Endothelial cell (in vitro differentiated cells): ENCODE measurements at places on chromosomes 7 and 10.

DNA sequence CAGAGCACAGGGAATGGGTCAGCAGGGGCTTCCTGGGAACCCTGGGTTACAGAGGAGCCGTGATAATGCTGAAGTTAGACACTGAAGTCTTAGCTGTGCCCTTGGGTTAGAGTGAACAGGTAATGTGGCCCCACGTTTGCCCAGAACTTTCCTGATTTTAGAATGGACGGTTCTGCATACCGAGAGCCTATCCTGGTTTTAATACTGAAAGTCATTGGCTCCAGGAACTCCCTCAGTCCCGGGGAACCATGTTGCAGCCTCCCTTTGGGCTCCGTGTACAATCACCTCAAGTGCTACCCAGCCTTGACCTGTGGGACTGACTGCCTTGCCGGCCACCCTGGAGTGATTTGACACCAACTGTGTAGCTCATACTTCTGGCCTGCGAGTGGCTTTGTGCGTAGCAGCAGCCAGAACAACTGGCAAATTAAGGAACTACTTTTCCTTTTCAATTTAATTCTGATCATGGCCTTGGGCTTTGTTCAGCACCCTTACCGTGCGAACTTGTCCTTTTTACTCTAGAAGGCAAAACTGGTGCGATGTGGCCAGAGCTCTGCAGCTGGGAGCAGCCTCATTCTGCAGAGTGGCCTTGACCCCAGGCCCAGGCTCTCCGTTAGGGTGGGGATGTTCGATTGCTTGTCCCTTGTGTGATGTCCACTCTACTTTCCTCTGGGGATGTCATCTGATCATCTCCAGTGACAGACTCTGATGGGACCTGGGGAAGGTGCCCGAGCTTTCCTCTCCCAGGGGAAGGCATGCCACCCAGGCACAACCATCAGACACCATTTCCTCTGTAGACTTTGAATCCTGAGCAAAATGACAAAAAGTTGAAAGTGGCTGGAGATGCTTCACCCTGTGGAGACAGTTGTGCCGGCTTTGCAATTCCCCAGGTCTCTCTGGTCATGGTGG lies 265.9 kb downstream of the GLRX3 start:
- no peak for DNase-seq

DNA sequence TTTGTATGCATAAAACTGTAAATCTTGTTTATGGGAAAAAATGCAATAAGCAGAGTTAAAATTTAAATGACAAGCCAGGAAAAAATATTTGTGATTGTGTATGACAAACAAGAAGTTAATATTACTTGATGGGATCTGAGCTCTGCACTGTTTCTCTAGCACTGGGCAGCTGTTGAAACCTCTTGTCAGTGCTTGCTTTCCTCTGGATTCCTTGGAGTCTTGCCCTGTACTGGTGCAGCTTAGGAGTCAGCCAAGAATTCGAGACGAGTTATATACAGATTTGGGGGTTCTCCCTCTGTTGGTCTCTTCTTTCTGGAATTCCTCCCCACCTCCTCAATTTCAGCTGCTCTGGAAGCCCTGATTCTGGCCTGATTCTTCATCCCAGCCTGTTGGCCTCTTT lies 24.3 kb upstream of the OPN4 start:
- DNase-seq = no peak

DNA sequence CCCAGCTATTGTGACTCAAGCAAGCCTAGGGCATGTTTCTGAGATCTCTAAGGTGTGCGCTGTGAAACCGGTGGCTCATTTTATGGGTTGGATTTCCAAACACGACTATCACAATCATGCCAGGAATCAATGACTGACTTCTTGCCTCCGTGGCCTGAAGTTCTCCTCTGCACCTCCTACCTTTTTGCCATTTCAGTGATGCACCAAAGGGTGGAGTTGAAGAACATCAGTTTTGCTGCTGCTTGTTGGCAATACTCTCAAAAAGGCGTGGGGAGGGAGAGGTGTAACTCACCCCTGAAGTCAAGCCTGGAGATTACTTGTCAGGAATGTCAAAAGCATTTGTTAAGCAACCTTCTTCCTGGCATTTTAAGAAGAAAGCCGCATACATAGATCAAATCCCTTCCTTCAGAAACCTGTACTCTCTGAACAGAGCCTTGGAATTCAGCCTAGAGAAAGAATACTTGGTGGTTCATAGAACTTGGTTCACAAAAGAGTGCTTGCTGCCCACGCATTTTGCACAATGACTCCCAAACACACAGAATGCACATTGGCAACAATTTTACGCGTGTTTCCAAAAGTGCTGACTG lies 41.0 kb downstream of the KIAA1217 start:
- DNase-seq = no peak

DNA sequence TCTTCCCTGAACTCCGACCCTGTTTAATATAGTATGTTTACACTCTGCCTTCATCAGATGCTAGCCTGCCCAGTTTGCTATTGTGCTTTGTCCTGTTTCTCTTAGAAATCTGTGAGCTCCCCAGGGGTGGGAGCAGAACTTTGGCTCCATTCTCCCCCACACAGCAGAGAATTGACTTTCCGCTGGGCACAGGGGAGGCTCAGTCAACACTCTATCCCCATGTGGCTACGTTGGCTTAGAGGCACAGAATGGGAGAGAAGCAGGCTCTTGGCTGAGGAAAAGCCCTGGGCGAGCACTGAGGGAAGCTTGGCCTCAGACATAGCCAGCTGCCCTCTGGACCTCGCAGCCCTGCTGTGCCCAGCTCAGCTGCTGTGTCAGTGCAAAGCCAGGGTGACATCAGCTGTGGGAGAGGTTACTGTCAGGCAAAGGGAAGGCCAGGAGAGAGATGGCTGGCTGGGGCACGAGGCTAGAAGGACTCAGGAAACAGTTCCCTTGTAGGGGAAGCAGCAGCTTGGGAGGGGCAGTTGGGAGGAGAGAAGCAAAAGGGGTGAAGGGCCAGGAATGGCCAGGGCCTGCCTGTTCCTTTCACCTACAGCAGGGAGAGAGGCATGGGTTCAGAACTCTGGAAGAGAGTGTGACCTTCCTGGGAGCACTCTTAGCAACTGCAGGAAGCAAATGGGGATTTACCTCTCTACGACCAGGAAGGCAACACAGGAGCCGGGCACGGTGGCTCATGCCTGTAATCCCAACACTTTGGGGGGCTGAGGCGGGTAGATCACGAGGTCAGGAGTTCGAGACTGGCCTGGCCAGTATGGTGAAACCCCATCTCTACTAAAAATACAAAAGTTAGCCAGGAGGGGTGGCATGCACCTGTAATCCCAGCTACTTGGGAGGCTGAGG lies 5.8 kb upstream of the SCD start:
- DNase-seq = no peak

DNA sequence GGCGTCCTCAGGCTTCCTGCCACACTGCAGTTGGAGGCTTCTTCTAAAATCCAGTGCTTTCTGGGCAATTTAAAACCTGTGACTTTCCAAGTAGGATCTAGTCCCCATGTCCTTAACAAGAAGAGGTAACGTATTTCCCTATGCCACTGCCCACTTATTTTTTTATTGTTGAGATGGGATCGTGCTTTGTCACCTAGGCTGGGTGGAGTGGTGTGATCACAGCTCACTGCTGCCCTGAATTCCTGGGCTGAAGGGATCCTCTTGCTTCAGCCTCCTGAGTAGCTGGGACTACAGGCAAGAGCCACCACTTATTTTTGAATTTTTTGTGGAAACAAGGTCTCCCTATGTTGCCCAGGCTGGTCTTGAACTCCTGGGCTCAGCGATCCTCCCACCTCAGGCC lies 63.4 kb downstream of the DAGLB start:
- DNase-seq = no peak

DNA sequence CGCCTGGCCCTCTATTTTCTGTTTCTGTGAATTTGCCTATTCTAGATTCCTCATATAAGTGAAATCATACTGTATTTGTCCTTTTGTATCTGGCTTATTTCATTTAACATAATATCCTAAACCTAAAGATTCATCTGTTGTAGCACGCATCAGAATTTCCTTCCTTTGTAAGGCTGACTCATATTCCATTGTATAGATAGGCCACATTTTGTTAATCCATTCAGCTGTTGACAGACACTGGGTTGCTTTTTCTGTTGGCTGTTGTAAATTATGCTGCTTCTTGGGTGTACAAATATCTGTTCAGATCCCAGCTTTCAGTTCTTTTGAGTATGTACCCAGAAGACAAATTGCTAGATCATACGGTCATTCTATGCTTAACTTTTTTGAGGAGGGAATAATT lies 28.8 kb upstream of the CUL1 start:
- DNase-seq = no peak
